NCI-H446 (cell line): ENCODE measurements at places on chromosomes 3 and 15.

GRCh38 chr15:71148048-71148447 lies 32.8 kb downstream of the THSD4 start:
- no peak for DNase-seq

- no peak for DNase-seq
Measured at GRCh38 chr3:140794507-140794906, 116.6 kb downstream of the TRIM42 start.

- DNase-seq: peak; percentile 40
Measured at GRCh38 chr3:127753338-127753737, 69.0 kb downstream of the MGLL start.

DNA sequence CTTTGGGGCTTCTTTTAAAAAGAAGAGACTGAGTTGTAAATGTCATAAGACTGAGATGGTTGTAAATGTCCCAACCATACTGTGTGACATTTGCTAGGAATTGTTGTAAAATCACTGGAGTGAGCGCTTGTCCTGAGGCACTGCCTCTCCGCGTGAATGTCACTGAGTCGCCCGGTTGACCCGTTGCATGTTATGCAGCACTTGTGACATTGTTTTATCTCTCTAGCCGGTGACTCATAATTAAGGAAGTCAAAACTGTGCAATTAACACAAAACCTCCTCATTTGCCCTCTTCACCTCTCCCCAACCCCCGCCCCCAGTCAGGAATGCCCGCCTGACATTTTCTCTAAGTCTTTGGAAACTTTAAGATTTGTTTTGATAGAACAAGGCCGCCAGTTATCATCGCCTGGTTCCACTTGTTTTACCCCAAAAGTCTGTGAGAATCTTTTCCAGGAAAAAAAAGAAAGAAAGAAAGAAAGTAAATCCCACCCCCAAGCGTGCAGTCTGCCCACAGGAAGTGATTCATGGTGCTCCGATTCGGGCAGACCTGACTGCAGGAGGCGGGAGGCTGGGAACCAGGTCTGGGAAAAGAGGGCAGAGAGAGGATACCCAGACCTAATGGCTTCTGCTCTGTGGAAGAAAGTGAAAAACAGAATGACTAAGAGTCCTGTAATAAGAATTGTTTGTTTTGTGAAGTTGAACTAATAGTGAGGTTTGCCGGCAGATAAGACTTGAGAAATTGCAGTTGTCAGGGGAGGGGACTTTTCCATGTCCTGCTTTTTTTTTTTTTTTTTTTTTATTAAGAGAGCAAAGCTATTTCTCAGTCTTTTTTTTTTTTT lies 84.8 kb downstream of the SMAD3 start:
- no peak for DNase-seq

GRCh38 chr3:9627901-9628633 lies 21.2 kb upstream of the MTMR14 start:
- no peak for DNase-seq

DNA sequence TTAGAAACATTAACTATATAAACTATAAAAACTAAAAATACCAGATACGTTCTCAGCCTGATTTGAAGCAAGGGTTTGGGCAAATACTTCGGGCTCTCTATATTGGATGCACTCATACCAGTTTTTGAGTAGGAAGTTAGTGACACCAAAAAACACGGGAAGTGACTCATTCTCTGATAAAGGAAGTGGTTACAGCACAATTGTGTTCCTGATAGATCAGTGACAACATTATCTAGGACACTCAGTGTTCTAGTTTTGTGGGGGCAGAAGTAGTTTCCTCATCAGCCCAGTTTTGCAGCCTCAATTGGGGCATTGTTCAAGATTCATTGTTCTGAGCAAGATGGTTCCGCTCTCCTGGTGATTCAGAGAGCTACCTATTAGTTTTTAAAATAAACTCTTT lies 469.6 kb upstream of the DPPA4 start:
- no peak for DNase-seq

DNA sequence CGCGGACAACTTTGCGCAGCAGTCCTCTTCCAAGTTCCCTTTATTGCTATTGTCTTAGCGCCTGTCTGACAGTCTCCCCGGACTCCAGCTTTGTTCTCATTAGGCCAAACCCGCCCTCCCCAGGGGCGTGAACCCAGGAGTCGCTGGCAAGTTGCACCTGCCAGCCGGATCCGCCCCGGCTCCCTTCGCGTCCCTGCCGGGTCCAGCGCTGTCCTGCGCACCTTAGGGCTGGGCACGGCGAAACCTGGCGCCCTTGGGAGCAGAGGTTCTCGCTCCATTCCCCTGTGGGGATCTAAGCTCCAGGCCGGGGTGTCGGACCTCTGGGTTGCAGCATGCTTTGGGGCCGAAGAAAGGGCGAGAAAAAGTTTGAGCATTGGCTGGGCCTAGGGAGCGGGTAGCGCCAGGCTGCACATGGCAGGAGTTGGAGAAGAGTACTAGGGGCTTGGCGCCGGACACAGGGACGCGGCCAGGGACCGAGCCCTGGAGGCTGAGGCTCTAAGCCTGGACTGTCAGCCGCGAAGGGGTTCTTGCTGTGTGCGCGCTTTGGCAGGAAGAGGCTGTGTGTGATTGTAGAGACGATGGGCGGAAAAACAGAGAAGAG lies 335.1 kb upstream of the THRB start:
- no peak for DNase-seq

DNA sequence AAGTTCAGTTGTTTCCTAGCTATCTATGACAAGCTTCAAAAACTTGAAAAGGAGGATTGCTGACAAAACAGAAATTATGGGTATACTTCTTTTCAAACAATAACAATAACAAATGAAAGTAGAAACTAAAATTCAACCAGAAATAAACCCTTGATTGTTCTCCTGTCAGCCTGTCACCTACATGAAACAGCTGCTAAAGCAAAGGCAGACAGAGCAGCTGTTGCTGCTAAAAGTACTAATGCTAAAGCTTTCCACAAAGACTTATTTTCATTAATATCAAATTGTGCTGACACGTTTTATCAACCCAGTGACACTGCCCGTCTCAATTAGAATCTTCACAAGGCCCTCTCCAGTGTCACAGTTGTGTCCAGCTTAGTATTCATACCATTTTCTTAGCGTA lies 533.2 kb upstream of the GBE1 start:
- no peak for DNase-seq

- DNase-seq: no peak
Measured at GRCh38 chr15:83306561-83306960, 22.1 kb upstream of the BNC1 start.
